ENCODE measurements at places on chromosomes 7 and 10.
A peak's percentile ranks its signal among the peaks of the same experiment; 100 is the strongest.

GRCh38 chr7:106124186-106124585 is 12.1 kb upstream of the SYPL1 start:
- no peak for DNase-seq

DNA sequence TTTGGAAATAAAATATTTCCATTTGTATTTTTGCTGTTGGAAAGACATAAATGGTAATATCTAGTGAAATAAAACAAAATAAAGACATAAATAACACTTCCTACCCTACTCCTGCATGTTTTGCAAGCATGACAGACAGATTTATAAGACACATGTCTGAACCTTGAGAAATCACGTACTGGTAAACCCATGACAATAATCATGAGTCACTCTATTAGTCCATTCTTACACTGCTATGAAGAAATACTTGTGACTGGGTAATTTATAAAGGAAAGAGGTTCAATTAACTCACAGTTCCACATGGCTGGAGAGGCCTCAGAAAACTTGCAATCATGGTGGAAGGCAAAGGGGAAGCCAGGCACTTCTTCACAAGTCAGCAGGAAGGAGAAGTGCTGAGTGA is 942.2 kb downstream of the REEP3 start:
- no peak for DNase-seq

- no peak for DNase-seq
Measured at GRCh38 chr10:52609626-52610240, 162.9 kb downstream of the MBL2 start.

DNA sequence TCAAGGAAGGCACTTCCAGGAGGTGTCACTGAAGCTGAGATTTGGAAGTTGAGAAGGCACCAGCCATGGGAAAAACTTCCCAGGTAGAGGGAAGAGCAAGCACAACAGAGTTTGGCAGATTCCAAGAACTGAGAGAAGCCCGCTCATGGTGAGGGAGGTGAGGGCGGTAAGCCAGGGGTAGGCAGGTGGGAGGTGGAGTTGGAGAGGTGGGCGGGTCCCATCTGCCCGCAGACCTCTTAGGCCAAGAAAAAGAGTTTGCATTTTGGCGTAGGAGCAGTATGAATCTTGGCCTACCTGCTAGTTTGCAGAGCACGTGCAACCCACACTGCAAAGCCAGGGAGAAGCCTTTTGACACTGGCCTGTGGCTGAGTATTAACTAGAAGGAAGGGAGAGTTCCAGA is 18.8 kb downstream of the FRMPD2 start:
- DNase-seq = no peak

DNA sequence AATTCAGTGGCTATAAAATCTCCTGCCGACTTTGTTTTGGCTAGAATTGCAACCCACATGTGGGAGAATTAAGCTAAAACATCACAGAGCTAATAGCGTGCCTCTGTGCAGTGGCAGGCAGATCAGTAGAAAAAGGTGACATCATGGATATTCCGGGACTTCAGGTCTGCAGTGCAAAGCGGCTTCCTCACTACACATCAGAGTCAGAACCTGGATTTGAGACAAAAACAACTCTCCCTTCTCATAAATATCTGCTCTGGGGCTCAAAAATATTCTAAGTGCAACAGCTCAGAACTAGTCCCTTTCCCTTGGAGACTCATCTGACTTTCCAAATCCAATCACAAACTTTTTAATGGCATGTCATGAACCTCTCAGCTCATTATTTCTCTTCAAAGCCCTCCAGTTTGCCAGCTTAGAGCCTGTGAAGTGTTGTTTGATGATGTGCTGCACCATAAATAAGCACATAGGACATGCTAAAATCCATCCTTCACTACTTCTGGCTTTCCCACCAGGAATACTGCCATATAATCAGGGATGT is 337.1 kb downstream of the RNLS start:
- no peak for DNase-seq

DNA sequence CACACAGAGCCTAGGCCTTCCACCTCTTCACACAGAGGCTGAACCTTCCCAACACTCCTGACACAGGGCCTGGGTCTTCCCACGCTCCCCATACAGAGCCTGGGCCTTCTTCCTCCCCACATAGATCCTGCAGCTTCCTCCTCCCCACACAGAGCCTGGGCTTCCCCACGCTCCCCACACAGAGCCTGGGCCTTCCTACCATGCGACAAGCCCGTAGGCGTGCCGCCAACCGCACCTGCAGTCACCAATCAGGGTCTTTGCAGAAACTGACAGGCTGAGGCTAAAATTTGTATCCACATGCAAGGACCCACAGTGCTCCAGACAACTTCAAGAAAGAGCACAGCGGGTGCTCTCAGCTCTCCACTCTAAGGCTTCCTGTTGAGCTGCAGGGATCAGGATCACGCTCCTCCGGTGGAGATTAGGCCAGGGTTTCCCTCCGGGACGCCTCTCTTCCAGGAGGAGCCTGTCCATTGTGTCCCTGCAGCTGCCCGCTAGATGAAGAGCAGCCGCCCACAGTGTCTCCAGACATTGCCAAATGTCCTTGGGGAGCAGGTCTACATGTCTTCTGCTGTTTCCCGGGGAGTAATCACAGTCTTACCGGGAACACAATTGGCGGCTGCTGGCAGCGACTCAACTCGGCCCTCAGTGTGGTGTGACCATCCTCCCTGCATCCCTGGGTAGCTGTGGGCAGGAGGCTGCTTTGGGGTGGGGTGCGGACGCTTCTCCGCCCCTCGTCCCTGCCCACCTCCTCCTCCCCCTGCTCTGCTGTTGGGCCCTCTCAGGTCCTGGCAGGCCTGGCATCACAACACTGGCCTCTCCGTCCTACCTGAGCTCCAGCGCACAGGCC is 9.7 kb downstream of the CFAP46 start:
- peak; percentile 3 for DNase-seq

GRCh38 chr7:121151774-121152221 is 163.3 kb downstream of the CPED1 start:
- DNase-seq = no peak

Measured in iPS-NIHi11 (cell line).